ENCODE measurements at places on chromosomes 2 and 18.

DNA sequence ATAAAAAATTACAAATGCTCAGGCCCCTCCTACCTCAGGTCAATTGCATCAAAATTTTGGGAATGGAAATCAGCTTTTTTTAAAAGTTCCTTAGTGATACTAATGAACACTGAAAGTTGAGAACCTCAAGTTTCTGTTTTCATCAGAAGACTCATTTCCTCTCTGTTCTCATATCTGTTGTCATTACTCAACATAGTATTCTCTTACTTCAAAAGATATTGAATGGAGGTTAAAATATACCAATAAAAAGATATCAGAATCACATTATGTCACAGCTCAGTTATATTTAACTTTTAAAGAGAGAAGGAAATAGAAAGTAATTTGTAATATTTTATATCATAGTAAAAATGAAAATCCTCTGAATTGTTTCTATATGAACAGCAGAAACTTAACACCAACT lies 959.4 kb upstream of the LRRTM1 start:
- no peak for DNase-seq

DNA sequence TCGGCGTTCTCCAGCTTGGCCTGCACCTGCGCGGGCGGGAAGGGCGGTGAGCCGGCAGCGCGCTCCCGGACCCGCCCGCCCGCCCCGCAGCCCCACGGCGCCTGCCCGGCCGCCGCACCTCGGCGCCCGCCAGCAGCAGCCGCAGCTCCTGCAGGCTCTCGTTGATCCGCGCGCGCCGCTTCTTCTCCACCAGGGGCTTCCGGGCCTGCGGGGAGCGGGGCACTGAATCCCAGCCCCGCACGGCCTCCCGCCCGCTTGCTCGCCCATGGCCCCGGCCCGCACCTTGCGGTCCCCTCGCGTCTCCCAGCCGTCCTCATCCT lies 335 bp downstream of the HES6 start:
- DNase-seq, result no peak

GRCh38 chr2:233663911-233664310 lies 7.8 kb upstream of the UGT1A9 start:
- DNase-seq, result no peak

DNA sequence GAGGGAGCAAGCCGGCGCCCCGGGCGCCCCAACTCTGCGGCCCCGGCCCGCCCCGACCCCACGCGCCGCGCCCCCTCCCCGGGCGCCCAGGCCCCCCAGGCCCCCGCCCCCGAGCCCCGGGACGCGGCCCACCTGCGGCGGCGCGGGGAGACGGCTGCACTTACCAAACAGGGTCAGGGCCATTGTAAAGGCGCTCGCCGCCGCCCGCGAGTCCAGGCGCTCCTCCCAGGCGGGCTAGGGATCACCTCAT lies 526 bp downstream of the CHN1 start:
- DNase-seq, result no peak

DNA sequence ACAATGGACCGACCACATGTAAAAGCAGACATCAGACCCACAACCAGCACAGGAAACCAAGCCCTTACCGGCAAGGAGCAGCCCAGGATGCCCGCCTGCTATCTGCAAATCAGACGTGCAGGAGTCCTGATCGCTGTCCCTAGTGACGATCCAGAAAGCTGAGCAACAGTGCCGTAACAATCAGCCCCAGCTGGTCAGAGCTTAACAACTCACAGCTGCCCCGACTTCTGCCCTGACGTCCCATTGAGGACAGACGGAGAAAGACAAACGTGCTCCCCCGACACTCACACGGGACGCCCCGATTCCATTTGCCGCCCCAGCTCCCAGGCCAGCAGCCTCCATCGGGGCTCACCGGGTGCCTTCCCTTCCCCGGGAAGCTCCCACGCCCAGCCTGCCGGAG lies 39.8 kb upstream of the PXDN start:
- DNase-seq, result no peak

DNA sequence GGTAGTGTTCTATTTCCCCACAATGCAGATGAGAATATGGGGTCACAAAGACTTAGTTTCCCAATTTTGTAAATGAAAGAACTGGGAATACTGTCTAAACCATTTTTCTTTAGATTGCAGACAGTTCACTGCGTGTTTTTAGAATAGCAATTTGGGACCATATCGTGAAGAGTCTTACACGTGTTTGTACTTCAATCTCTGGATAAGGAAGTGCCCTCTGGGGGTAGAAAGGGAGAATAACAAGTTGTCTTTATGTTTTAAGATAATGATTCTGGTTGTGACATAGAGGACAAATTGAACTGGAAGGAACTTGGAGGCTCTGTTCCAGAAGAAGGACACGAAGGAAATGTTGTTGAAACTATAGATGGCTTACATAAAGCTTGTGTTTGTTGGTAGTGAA lies 457.7 kb downstream of the CBLN2 start:
- no peak for DNase-seq

DNA sequence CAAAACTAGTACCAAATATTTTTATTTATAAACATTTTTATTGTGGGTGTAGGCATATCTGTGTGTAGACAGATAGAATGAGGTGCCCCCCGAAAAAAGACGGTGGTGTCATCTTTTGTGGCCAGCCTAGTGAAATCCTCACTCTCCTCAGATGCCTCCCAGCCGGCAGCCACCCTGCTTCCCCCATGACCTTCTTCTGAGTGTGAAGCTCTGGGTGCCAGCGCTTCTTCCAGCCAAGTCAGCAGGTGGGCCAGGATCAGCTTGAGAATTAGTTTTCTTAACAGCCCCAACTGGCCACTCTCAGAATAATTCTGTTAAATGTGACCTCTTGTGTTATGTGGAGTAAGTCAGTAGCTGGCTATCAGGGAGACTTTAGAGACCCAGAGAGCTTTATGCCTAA lies 229.6 kb upstream of the FOSL2 start:
- DNase-seq, result no peak

DNA sequence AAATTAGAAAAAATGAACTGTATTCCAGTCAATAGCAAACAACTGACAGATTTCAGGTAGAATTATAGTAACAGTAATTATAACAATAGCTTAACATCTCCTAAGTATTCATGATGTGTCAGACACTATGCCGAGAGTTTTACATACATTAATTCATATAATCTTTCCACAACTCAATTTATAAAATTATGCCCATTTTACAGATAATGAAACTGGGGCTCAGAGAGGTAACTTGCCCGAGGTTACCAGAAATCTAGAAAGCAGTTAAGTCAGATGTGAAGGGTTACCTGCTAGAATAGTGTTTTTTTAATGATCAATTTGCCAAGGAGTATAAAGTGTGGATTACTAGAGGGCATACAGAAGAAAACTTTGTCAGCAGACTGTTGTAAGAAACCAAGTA lies 12.2 kb downstream of the NBAS start:
- no peak for DNase-seq

- DNase-seq, result no peak
Observed at GRCh38 chr2:177284531-177284930, 20.0 kb upstream of the NFE2L2 start.

- no peak for DNase-seq
Observed at GRCh38 chr2:232362174-232362900, 16.2 kb upstream of the ALPP start.

GRCh38 chr18:23616258-23616657 lies 30.0 kb upstream of the NPC1 start:
- no peak for DNase-seq

GRCh38 chr2:199704358-199705238 lies 146.4 kb downstream of the FTCDNL1 start:
- DNase-seq, result peak; percentile 12

DNA sequence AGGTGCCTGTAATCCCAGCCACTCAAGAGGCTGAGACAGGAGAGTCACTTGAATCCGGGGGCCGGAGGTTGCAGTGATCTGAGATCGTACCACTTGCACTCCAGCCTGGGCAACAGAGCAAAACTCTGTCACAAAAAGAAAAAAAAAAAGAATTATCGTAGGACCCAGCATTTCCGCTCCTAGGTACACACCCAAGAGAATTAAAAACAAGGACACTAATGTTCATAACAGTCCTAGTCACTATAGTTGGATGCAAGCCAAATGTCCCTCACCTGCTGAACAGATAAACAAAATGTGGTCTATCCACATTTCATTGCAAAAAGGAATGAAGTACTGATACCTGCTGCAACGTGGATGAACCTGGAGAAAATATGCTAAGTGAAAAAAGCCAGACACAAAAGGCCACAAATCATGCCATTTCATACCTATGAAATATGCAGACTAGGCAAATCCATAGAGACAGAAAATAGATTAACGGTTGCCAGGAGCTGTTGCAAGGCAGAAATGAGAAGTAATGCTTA lies 21.2 kb downstream of the ADRA2B start:
- no peak for DNase-seq

GRCh38 chr2:10193851-10194820 lies 71.6 kb downstream of the RRM2 start:
- DNase-seq, result no peak

DNA sequence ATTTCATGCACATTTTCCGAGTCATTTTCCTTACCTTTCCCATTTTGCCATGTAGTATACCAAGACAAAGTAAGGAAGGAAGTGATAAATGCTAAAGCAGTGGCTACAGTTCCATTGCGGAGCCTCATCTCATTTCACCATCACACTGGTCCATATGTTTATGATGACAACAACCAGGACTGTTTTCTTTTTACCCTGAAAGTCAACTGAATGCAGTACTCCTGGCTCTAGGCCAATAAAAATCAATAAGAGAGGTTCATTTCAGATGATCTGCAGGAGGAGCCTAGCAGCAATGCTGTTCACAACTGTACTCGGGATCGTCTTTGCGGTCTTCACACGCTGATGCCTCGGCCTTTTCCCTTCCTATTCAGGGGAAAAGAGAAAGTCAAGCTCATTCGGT lies 4.7 kb downstream of the MGAT4A start:
- no peak for DNase-seq

- no peak for DNase-seq
Observed at GRCh38 chr2:11998626-11999378, 252.4 kb downstream of the LPIN1 start.

DNA sequence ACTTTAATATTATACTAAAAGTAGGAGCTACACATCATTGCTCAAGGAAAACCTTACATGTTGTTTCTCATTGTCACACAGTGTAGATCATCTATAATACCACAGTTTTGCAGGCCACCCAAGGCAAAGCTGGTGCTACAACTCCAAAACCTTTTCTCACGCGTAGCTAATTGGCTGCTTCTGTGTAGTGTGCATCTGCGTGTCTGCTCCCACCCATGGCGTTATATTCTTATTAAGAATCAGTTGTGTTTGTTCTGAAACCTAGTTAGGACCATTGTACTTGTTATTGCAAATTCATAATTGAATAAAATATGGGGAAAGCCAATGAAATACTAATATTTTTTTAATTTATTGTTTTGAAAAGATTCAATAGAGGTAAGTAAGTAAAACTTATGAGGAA lies 83.9 kb downstream of the RBM43 start:
- no peak for DNase-seq
